Natural killer cell treated with Interleukin-12 subunit alpha and Interleukin-12 subunit beta and Interleukin-15 and Interleukin-18, amount 100 ng/mL, for 72 hours (primary cell): ENCODE measurements at places on chromosomes 11 and 22. TPM values are rescaled to one million over a fixed set of nuclear protein-coding genes. Genes with fewer than 3 reads are reported as not detected.

DNA sequence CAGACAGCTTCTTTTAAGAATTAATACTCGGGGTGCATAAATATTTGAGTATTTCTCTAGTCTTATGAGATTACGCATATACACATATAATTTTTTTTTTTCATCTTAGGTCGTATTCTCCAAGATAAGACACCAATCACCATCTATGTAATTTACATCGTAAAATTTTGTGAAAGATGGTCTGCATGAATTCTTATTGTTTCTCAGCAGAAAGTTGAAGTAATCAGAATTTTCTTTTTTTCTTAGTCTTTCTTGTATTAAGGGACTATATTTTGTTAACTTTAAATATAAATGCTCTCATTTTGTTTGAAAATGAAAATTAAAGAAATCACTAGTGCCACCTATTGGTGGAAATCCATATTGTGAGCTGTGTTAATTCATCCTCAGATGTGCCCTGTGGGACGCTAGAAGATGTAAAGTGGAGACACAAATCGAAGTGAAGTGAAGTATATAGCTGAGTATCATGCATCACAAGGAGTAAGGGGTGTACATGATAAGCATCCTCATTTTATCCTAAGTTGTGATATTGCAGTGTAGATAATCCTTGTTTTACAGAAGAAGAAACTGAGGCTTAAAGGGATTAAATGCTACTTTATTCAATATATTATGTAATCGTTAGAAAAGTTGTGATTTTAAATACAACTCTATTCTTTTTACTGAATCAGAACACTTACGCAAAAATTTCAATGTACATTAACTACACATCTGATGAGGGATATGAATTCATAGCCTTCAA is 2084.3 kb downstream of the LRRC4C start:
- peaks cover 16% of the 10 kb centered on the region for H3K4me1 ChIP-seq
- DNase-seq: no peak
- H3K27ac ChIP-seq: no peak overlapping the region
- H3K36me3 ChIP-seq: no peaks in the 10 kb centered on the region
- H3K27me3 ChIP-seq: no peaks in the 10 kb centered on the region

DNA sequence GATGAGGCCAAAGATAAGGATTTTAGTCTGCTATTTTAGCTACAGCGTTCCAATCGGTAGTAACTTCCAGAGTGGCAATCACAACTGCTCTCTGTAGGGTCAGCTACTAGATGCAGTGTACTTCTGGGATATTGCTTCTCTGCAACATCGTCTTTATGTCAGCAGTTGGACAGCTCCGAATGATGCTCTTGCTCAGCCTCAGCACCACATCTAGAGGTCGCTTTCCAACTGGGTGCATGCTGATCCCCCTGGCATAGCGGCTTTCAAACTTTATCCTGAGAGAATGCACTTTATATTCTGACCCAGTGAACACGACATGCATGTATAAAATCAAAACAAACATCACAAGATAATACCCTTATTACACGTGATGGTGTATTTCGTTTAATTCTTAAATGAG is 219.6 kb downstream of the C11orf87 start:
- H3K4me1 ChIP-seq: no peaks in the 10 kb centered on the region
- H3K27ac ChIP-seq: no peak overlapping the region
- no peaks in the 10 kb centered on the region for H3K36me3 ChIP-seq
- H3K4me3 ChIP-seq: no peak overlapping the region
- DNase-seq: no peak

DNA sequence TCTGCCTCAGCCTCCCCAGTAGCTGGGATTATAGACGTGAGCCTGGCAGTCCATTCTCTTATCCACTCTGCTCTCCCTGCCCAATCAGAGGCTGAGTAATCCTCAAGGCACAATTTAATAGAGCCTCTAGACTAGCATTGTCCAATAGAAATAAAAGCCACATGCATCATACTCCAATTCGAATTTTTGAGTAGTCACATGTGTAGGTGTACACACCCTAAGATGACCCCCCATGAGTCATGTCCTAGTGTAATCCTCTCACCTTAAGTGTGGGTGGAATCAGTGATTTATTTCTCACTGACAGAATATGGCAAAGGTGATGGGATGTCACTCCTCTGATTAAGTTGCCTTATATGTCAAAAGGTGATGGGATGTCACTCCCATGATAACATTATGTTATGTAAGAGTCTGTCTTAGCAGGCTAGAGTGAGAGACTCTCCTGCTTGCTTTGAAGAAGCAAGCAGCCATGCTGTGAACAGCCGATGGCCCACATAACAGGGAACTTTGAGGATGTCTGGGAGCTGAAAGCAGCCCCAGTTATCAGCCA is 61.3 kb downstream of the MN1 start:
- H3K4me3 ChIP-seq: no peak overlapping the region
- no peak overlapping the region for H3K27ac ChIP-seq
- no peaks in the 10 kb centered on the region for H3K4me1 ChIP-seq
- H3K36me3 ChIP-seq: no peaks in the 10 kb centered on the region

DNA sequence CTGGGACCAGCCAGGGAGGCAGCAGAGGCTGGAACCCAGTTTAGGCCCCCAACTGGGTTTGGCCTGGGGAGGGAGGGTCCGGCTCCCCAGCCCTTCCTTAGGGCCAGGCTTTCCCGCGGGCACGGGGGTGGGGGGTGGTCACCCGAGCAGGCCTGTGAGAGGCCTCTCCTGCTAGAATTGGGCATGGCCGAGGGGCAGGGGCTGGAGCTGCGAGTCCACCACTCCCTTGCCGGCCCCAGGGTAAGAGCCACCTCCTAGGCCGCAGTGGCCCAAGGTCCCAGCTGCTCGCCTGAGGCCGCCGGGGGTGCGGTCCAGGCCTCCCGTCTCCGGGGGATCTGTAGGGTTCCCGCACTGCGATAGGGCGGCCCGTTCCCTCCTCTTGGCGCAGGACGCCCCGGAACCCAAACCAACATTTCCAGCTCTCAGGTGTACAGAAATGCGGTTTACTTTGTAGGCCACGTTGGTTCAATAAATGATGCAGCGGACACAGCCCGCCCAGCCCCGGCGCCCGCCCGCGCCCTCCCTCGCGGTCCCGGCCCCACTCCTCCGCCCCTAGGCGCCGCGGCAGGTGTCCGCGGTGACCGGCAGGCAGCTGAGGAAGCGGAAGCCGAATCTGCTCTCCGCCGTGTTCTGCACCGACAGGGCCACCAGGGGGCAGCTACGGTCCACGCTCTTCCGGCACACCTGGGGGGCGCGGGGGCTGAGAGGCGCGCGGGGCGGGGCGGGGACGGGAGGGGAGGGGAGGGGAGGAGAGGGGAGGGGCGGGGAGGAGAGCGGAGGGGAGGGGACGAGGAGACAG is 5.9 kb downstream of the LMNTD2 start:
- DNase-seq: no peak
- peaks cover under 1% of the 10 kb centered on the region for H3K4me1 ChIP-seq
- no peak overlapping the region for H3K4me3 ChIP-seq
- no peaks in the 10 kb centered on the region for H3K27me3 ChIP-seq
- no peaks in the 10 kb centered on the region for H3K36me3 ChIP-seq

GRCh38 chr22:23497016-23497885 is 82.8 kb downstream of the IGLL1 start:
- no peak overlapping the region for H3K4me3 ChIP-seq
- DNase-seq: no peak
- peak overlapping the region; percentile 16 for H3K27ac ChIP-seq
- peaks cover 8% of the 10 kb centered on the region for H3K4me1 ChIP-seq
- H3K27me3 ChIP-seq: no peaks in the 10 kb centered on the region
- H3K36me3 ChIP-seq: no peaks in the 10 kb centered on the region

- H3K4me1 ChIP-seq: no peaks in the 10 kb centered on the region
- H3K27me3 ChIP-seq: peaks cover 17% of the 10 kb centered on the region
- no peak overlapping the region for H3K27ac ChIP-seq
- no peaks in the 10 kb centered on the region for H3K36me3 ChIP-seq
- no peak overlapping the region for H3K4me3 ChIP-seq
These were observed 60.3 kb downstream of the CECR2 start for GRCh38 chr22:17429516-17429915.

GRCh38 chr11:102186551-102187191 is 76.4 kb downstream of the YAP1 start:
- H3K27me3 ChIP-seq: peaks cover 15% of the 10 kb centered on the region
- no peaks in the 10 kb centered on the region for H3K36me3 ChIP-seq
- DNase-seq: no peak
- H3K27ac ChIP-seq: no peak overlapping the region

GRCh38 chr11:18726040-18726439 is at the start of gene IGSF22:
Gene IGSF22 (minus strand): TSS chr11:18726188. CDS start chr11:18724236, 1,952 bp downstream.
- no peaks in the 10 kb centered on the region for H3K27me3 ChIP-seq
- no peaks in the 10 kb centered on the region for H3K36me3 ChIP-seq
- H3K27ac ChIP-seq: no peak within 1 kb of the TSS
- peaks cover 11% of the 10 kb centered on the region for H3K4me1 ChIP-seq
- no peak for DNase-seq

GRCh38 chr11:118213201-118213600 is 11.6 kb downstream of the JAML start:
- peaks cover 61% of the 10 kb centered on the region for H3K4me1 ChIP-seq
- peaks cover 32% of the 10 kb centered on the region for H3K27me3 ChIP-seq
- no peak for DNase-seq
- peak overlapping the region; percentile 5 for H3K4me3 ChIP-seq
- peak overlapping the region; percentile 36 for H3K27ac ChIP-seq
- H3K36me3 ChIP-seq: no peaks in the 10 kb centered on the region

DNA sequence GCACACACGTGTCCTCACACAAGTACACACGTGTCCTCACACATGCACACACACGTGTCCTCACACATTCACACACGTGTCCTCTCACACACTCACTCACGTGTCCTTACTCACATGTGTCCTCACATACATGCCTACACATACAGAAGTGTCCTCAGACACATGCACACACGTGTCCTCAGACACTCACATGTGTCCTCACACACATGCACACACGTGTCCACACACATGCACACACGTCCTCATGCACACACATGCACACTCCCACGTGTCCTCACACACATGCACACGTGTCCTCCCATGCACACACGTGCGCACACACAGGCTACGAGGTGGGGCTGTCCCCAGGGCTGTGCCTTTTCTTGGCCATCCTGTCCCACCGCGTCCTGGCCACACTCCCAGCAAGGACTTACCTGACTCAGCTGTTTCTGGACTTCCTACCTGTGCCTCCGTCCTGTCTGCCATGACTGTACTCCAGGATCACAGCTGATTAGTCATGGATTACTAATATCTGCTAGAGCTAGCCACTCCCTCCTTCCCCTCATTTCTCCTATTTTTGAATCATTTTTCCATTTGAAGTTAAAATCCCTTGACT is 990.2 kb downstream of the BRD1 start:
- no peaks in the 10 kb centered on the region for H3K36me3 ChIP-seq
- no peaks in the 10 kb centered on the region for H3K27me3 ChIP-seq
- H3K4me3 ChIP-seq: no peak overlapping the region
- H3K4me1 ChIP-seq: no peaks in the 10 kb centered on the region
- DNase-seq: no peak
- no peak overlapping the region for H3K27ac ChIP-seq

GRCh38 chr11:2346014-2346413 is 31.1 kb upstream of the CD81 start:
- H3K27me3 ChIP-seq: peaks cover 3% of the 10 kb centered on the region
- no peaks in the 10 kb centered on the region for H3K4me1 ChIP-seq
- no peak for DNase-seq
- H3K27ac ChIP-seq: no peak overlapping the region
- H3K4me3 ChIP-seq: no peak overlapping the region

- DNase-seq: no peak
- H3K4me1 ChIP-seq: no peaks in the 10 kb centered on the region
- no peaks in the 10 kb centered on the region for H3K27me3 ChIP-seq
- no peak overlapping the region for H3K27ac ChIP-seq
These were observed 60.2 kb downstream of the NTM start for GRCh38 chr11:131430473-131431208.

GRCh38 chr11:70078781-70079616 is 882 bp downstream of the ANO1 start:
- no peak overlapping the region for H3K27ac ChIP-seq
- H3K27me3 ChIP-seq: peaks cover 19% of the 10 kb centered on the region
- H3K4me1 ChIP-seq: no peaks in the 10 kb centered on the region
- peak; percentile 13 for DNase-seq
- no peaks in the 10 kb centered on the region for H3K36me3 ChIP-seq
- no peak overlapping the region for H3K4me3 ChIP-seq

- no peak overlapping the region for H3K4me3 ChIP-seq
- H3K4me1 ChIP-seq: peaks cover 3% of the 10 kb centered on the region
- no peak for DNase-seq
These were observed 7.3 kb downstream of the TCN2 start for GRCh38 chr22:30614268-30614667.

GRCh38 chr11:104541701-104542100 is 356.6 kb downstream of the CASP12 start:
- H3K27ac ChIP-seq: no peak overlapping the region
- no peak overlapping the region for H3K4me3 ChIP-seq
- H3K27me3 ChIP-seq: no peaks in the 10 kb centered on the region
- no peaks in the 10 kb centered on the region for H3K36me3 ChIP-seq

DNA sequence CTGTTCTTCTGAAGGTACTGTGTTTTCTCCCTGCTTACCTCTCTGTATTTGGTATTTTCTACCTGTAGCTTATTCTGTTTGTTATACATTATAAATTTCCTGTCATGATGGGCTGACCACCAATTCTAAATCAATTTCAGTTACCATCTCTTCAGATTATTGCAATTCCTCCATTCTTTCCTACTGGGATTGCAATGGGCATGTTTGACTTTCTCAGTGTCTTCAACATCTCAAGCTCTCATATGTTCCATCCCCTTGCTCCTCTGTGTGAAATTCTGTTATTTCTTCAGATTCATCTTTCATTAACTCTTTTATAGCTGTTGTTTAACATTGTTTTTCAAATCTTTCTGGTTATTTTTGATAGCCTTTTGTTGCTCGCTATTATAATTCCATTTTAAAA is 15.5 kb upstream of the C22orf39 start:
- no peak overlapping the region for H3K27ac ChIP-seq
- peaks cover 12% of the 10 kb centered on the region for H3K4me1 ChIP-seq
- no peak overlapping the region for H3K4me3 ChIP-seq
- DNase-seq: no peak
- peaks cover 24% of the 10 kb centered on the region for H3K36me3 ChIP-seq

GRCh38 chr11:47606731-47607130 is 12.5 kb upstream of the C1QTNF4 start:
- DNase-seq: no peak
- no peak overlapping the region for H3K4me3 ChIP-seq
- no peaks in the 10 kb centered on the region for H3K36me3 ChIP-seq
- peaks cover 5% of the 10 kb centered on the region for H3K27me3 ChIP-seq

- H3K27me3 ChIP-seq: no peaks in the 10 kb centered on the region
- H3K36me3 ChIP-seq: peaks cover 5% of the 10 kb centered on the region
- no peak for DNase-seq
- peaks cover 37% of the 10 kb centered on the region for H3K4me1 ChIP-seq
- H3K27ac ChIP-seq: peak overlapping the region; percentile 91
These were observed 2.6 kb downstream of the LAMTOR1 start for GRCh38 chr11:72100462-72100861.

The SLCO2B1 gene
- 0.06 TPM for total RNA-seq

The TRIM49 gene
- not detected for total RNA-seq

The LRRC4C gene
- total RNA-seq: not detected

The FGF4 gene
- total RNA-seq: not detected

The SLC37A2 gene
- 1.0 TPM for total RNA-seq

The CHEK1 gene
- 74.7 TPM for total RNA-seq

The RGL4 gene
- 10.2 TPM for total RNA-seq

The C11orf86 gene
- not detected for total RNA-seq

The IL17REL gene
- total RNA-seq: not detected

The XBP1 gene
- total RNA-seq: 560 TPM

The PAX6 gene
- not detected for total RNA-seq

The MS4A6E gene
- total RNA-seq: not detected
